Hippocampal formation (tissue), 2 donors: ENCODE measurements at places on chromosomes 12 and 14.

DNA sequence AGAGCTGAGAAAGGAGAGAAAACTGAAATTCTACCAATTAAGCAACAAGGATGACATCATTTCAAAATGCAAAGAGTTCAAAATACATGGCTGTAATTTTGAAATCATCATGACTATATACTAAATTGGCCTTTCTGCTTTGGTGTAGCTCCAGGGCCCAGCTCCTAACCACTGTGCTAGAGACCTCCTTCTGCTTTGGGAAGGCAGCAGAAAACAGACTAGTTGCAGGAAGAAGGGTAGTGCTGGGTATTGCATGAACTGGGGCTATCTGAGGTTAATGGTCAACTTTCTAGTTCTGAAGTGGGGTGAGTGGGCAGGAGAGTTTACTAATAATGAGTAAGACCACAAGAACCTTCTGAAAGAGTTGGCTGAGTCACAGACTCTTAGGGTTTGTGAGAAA is 66.2 kb downstream of the PTGER2 start:
- DNase-seq = no peak

- DNase-seq = peak; percentile 46
Measured at GRCh38 chr12:112482733-112483132, 64.0 kb downstream of the PTPN11 start.

- DNase-seq = no peak
Measured at GRCh38 chr12:19203539-19204506, 74.3 kb downstream of the PLEKHA5 start.

GRCh38 chr14:61034416-61035120 is 53.5 kb downstream of the SLC38A6 start:
- no peak for DNase-seq

GRCh38 chr14:68937471-68938270 is 41.4 kb downstream of the ACTN1 start:
- no peak for DNase-seq

DNA sequence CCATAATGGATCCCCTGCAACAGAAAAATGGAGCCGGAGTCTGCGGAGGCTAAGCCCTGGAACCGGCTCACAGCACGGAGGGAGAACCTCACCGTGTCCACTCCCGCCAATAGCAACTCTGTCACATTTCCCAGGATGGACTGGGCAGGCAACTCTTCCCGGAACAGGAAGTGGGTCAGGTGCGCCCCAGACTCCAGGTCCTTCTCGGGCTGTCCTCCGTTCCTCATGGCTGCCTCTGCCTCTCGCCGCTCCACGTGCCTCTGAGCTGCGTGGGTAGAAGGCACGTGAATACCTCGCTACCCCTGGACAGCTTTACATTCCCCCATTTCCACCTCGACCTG is 2.2 kb downstream of the CYP27B1 start:
- DNase-seq = no peak

GRCh38 chr12:65596514-65597091 is 227.7 kb upstream of the HMGA2 start:
- no peak for DNase-seq

GRCh38 chr12:3242199-3242863 is 165.2 kb downstream of the TSPAN9 start:
- no peak for DNase-seq

DNA sequence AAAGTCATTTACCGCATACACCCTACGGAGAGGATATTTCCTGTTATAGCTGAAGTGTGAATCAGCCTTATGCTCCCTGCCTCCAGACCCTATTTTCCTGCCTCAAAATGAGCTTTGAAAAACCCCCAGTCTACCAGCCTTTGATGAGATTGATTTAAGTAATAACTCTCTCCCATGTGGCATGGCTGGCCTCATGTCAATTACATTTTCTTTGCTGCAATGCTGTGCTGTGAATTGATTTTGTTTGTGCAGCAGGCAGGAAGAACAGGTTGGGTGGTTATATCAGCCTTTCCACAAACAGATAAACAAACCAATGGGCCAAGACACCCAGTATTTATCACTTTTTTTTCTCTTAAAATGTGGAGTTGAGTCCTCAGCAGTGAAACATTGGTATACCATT is 1105.5 kb upstream of the TMEM132C start:
- DNase-seq = no peak

DNA sequence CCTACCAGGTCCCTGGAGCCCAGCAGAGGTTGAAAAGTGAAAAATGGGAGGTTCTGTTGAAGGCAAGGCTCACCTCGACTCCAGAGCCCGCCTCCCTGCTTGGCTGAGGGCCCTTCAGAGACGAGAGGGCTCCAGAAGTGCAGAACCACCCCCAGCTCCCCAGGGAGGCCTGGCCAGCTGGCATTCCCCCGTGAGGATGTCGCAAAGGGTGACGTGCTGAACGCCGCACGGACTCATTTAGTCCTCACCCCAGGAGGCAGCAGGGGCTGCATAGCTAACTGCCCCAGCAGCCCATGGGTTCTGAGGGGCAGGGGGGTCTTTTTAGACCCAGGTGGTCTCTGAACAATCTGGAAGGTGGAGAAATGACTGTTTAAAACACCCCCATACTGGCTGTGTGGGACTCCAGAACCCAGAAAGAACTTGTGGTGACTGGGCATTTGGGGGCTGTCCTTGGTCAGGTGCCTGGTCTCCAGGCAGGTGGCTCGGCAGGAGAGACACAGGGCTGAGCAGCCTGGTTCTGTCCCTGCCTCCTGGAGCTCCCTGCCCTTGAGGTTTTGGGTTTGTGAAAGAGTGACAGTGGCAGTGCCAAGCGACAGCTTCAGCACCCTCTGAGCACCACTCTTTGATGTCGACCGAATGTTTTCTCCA is 32.0 kb downstream of the ANAPC7 start:
- no peak for DNase-seq

DNA sequence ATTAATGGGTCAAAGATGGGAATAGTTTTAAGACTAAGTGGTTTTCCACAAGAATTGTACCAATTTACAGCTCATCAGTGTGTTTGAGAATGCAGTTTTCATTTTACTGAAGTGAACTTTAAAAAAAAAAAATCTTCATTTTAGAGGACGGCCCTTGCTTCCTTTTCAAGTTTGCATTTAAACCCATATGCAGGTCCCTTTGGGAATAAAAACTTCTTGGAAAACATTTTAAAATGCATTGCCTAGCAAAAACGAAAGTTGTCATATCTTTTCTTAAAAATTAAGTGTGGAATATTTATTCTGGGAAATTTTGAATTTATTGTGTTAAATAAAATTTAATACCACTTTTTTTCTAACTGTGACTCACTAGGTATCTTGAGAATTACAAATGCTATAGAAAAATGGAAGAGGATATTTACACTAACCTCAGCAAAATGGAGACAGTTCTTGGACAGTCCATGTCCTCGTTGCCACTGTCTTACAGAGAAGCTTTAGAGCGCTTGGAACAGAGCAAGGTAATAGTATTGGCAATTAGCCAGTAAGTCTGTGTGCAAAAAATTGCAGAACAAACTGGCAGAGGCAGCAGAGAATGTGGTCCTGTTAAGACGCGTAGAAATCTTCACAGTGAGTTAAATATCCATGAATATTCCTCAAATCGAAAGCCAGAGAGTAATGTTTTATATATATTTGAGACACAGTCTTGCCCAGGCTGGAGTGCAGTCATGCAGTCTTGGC is 209.7 kb downstream of the SYNE2 start:
- no peak for DNase-seq

GRCh38 chr14:44803239-44803905 is 158.4 kb downstream of the KLHL28 start:
- DNase-seq = peak; percentile 54

DNA sequence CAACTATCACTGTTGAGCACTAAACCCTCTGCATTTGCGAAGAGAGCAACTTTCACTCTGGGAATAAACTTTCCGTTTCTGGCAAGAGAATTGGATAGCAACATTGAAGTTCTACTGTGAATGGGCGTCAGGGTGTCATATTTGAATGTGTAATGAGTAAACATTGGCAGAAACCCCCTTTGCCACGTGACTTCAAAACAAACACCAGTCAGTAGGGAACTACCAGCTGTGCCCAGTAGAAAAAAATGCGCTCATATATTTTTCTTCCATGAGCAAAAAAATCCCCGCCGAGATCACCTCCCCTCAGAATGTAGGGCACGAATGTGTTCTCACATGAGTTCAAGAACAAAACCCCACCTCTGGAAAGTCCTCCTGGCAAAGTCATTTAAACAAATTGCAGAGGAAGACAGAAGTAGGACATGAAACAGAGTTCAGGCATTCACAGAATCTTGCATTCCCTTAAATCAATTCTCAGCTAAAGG is 80.6 kb downstream of the BTG1 start:
- DNase-seq = peak; percentile 12

DNA sequence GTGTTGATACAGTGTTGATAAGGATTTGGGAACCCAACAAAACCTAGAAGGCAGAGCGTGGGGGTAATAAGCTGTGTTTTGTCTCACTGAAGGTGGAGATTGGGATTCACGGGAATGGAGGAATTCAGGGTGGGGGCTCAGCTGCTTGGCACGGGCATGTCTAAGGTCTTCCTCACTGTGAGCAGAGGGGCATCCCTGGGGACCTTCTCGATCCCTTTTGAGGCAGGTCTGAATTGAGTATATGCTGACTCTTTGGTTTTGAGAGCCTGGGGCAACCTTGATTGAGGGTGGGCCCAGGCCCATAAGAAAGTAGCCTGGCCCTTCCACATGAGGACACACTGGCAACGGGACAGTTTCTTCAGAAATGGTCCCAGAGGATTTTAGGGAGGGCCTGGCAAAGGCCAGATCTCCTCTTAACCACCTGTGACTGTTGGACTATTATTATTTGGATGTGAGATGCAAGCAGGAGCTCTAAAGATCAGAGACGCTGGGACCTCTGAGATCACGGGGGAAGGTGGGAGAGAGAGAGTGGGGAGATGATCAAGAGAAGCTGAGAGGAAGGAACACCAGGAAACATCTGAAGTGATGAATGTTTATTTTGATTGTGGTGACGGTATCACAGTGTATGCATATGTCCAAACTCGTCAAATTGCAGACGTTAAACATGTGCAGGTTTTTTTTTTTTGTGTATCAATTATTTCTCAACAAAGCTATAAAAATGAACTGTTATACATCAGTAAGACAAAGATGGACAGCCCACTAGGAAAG is 48.4 kb downstream of the SMIM41 start:
- DNase-seq = no peak

DNA sequence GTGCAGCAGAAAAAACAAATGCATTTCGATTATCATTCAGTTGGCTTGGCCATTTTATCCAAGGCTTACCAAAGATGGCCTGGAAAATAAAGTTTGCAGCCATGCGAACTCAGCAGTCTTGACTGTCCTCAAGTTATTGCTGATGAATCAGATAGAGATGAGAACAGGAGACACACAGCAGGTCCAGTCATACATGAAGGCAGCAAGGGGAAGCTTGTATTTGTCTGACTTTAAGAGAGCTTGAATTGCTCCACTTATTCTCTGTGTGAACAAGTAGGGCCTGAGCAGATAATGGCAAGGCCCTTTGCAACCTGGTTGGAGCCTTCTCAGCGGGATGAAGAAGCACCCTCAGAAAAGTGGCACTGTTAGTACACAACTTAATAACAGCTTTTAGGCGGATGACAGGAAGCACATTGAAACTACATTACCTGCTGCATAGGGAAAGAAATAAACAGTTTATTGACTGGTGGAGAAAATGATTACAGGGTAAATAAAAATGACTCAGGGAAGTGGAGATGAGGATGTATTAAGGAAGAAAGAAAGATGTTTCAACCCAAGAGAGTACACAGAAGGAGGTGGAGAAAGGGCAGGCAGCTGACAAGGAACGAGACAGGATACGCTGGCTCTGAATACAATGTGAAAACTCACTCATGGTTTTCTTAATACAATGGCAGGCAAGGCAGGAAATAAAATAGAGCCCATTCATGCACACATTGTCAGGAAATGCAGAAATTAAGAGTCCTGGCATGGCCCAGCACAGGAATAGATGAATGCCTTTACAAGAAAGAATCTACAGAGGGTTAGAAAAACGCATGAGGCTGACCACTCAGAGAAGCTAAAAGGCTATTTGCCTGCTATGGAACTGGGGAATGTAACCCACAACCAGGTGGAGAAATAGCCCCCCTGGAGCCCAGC is 128.4 kb downstream of the GALC start:
- no peak for DNase-seq

DNA sequence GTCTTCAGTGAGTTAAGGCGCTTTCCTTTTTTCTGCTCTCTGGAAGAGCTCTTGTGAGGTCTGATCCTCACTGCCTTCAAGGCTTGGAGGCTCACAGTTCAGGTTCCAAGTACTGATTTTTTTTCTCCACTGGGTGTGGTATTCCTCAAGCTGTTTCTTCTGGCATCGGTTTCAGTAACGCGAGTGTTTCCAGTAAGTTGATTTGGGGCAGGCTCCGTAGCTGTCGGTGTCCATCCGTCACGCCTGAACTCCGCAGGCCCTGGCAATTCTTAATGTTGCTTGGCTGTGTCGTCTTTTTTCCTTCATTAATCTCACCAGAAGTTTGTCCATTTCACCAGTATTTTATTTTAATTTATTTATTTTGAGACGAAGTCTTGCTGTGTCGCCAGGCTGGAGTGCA is 30.6 kb downstream of the LRCOL1 start:
- DNase-seq = no peak

DNA sequence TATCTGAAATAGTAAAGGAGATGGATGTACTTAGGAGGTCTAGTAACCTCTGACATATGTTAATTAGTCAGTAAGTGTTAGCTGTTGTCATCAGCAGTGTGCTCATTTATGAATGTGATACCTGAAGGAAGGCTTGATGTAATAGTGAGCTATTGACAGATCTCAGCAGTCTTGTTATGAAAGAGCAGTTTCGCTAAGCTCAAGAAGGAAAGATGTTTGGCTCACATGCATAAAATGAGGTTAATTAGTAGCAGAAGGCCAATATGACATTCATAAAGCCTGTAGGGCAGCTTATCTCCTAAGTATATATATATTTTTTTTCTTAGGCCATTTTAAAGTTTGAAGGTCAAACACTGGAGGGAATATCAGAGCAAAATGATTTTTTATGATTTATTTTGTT is 2.8 kb downstream of the FAM234B start:
- no peak for DNase-seq
